Endothelial cell of umbilical vein (primary cell): ENCODE measurements at places on chromosomes 2 and 18. TPM values are rescaled to one million over a fixed set of nuclear protein-coding genes. Genes with fewer than 3 reads are reported as not detected.

DNA sequence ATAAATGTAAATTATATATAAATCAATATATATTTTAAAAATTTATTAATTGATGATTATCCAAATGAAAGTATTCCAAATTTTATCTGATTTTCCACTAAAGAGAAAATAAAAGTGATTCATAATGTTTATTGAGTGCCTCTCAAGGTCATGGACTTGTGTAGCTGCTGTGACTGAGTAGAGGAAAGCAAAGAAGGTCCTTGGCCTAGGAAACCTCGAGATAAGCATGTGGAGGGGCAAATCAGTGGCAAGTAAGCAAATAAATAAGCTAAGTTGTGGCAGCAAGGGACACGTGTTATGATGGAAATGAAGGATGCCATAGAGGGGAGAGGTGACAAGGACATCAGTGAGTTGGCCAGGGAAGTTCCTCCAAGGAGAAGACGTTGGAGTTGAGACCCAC is 866.1 kb upstream of the ID2 start:
- no peak for DNase-seq

DNA sequence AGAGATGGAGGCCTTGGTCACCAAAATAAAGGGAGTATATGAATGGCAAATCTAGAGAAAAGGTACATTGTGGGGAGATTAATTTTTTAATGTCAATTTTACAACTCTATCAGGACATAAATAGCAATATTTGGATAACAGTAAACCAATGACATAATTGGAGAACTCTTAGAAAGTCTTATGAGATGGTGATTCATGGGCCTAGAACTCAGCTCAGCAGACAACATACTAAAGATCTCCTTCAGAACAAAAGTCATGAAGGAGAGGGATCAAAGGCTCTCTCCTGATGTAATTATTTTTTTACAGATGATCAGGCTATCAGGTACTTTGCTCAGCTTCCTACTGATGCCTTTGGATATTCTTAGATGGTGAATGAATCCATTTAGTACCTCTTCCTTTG is 90.0 kb downstream of the CRACDL start:
- DNase-seq: no peak

- DNase-seq: no peak
Measured at GRCh38 chr2:143823296-143823695, 694.1 kb downstream of the ARHGAP15 start.

GRCh38 chr2:60226943-60227342 is 326.5 kb downstream of the BCL11A start:
- DNase-seq: no peak

DNA sequence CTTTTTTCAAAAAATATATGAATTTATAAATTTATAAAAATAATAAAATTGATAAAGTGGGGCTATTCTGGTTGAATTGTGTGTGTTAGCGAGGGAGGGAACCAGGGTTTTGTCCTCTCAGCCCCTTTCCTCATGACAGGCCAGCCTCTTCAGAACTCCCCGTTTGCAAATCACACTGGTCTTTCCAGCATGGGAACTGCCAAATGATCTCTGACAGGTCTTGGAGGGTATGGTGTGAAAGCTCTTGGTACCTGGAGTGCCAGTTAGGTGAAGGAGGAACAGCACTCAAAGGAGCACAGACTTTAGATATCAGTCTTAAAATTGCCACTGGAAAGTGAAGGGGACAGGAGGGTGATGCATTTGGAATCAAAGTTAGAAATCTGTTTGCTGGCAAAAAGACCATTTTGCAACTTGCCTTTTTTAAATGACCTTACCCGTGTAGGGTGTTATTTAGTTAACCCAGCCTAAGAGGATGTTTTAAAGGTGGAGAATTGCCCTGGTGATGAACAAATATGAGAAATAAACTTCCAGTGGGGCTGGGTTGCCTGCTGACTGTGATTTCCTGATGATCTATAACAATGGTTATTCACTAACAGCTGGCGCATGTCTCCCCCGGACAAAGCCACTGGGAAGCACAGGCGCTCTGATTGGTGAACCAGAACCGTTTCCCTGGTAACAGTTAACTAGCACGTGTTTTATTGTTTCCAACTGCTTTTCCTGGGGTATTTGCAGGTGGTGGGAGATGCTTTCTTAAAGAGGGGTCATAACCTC is 85.3 kb upstream of the EFEMP1 start:
- peak; percentile 99 for DNase-seq

DNA sequence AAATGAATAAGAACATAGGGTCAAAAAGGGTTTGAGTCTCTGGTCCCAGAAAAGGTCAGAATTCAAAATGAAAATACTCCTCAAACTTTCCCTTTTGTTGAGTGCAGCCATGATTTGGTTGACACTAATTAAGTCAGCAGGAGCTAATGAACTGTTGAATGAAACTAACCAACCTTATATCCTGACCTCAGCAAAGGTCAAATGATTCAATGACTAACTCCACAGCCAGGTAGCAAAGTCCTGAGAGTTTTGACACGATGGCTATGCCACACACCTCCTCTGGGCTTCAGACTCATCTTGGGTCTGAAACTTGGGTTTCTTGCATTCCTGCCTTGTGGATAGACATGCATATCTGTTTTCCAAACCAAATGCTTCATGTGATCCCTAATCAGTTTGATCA is 172.3 kb downstream of the INO80D start:
- DNase-seq: no peak

DNA sequence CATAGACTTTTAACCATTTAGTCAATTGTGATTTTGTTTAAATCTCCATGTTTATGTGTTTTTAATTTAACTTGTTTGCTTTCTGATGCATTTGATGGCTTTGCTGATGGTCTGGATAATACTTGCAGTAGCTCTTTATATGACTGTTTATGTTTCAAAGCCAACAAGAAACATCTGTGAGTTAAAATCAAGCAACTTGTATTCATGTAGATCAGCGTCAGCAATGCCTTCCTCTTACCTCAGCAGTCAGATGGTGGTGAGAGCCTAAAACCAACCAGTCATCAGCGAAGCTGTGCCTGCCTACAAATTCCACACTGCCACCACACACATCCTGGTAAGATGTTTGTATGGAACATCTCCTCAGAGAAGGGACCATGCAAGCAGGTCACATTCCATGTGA is 231.9 kb downstream of the PTGR3 start:
- no peak for DNase-seq

DNA sequence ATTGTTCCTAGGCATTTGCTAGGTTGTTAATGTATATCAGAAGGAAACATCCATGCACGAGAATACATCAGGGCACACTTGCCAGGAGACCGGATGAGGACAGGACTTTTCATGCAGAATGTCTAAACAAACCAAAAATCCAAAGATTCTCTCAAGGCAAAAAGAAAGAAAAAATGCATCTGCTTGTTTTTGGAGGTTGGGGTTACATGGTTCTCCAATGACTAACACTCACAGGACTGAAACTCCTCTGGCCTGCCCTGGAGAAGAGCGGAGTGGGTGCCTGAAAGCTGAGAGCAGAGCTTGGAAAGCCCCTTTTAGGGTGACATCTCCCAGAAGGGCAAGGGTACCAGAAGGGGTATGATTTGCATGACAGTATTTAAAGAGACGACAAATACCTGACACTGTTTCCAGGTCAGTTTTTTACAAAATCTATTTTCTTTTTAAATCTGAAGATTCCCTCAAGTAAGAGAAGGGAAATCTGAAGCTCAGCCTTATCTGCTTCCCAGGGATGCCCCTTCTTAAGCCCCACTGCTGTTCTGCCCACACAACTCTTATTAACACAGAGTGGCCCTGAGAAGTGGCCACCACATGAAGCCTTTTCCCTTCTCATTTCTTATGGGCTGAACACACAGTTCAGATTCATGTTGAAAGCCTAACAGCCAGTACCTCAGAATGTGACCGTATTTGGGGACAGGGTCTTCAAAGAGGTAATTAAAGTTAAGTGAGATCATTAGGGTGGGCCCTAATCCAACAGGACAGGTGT is 216.4 kb downstream of the STK39 start:
- DNase-seq: no peak

- no peak for DNase-seq
Measured at GRCh38 chr2:80288576-80288975, 16.0 kb downstream of the LRRTM1 start.

DNA sequence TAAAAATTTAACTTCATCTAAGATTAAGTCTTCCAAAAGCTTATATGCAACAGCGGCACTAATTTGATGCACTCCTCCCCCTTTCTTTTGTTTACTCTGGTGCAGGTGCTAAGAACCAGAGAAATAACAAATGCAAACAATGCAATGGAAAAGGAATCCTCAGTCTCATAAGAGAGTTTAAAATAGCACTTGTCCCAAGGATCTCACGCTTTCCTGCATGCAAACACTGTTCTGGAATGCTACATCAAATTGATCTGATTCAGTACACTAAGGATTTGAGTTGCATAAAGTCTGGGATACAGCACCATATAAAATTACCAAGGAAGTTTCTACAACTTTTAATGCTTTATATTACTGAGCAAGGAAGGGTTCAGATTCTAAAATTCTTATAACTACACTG is 50.5 kb downstream of the SEPTIN10 start:
- no peak for DNase-seq

DNA sequence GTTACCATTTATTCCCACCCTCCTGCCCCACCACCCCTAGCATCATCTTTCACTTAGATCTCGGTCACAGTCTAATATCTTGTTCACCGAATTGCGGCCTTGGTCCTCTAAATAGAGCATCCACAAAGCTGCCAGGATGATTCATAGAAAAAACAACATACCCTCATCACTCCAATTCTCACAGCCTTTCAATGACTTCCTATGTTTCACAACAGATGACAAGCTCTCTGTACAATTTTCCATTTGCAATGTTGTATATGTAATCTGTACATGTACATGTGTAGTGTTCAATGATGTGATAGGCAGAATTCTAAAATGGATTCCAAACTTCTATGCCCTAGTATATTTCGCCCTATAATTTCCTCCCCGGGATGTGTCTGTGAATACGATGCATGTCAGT is 675.6 kb upstream of the CELF4 start:
- no peak for DNase-seq

DNA sequence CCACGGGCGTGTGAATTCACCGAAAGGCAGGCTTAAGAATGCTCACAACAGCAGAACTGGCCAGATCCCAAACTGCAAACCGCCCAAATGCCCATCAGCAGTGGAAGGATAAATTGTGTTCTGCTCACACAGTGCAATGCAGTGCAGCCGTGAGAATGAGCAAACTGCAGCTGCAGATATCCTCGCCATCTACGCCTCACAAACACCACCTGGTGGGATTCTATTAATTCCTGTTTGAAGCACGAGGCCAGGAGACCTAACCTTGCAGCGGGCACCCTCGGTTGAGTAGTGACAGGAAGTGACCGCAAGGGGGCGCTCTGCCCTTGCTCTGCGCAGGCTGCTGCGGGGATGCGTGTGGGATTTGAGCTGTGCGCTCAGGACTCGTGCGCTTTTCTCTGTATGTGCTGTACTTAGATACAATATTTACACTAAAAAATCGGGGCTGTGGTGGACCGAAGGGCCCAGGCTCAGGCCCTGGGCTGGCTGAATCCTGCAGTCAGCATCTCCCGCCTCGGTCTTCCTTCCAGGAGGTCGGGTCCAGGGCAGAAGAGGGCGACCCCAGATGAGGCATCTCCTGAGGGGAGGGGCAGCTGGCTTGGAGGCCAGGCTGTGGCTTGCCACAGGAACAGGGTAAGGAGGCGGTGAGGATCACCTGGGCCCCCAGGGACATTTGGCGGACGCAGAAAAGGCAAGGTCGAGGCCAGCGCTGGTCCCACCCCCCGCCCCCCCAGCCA is 19.8 kb upstream of the PDIA6 start:
- DNase-seq: peak; percentile 79

DNA sequence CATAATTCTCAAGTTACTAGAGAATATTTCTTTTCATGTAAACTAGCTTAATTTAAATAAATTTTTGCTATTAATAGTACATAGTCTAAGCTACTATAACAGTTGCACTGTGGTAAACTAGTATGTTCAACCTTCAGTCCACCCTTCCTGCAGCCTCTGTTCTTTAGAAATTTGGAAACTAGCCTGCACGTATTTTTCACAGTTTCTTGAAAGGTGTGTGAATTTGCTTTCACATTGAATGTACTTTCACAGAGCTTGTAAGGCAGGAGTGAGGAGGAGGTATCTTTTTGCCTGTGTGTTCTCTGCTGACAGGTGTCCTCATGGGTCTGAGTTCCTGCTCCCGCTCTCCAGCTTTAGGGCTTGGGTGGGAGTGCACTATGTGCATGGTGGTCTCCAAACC is 117.5 kb downstream of the ATP9B start:
- DNase-seq: no peak

DNA sequence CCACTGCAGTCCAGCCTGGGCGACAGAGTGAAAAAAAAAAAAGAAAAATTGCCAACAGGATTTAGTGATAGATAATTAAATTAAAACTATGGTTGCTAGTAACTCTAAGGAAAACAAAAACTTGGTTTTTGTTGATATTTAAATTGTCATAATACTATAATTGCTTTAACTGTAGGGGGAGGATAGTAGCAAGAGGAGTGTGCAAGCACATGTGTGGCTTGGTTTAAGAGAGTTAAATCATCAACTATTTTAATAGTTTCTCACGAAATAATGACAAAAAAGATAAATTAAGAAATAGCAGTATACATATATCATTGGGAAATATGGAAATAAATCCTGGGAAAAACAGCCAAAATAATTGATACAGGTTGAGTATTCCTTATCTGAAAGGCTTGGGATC is 27.4 kb upstream of the RAPGEF4 start:
- no peak for DNase-seq

DNA sequence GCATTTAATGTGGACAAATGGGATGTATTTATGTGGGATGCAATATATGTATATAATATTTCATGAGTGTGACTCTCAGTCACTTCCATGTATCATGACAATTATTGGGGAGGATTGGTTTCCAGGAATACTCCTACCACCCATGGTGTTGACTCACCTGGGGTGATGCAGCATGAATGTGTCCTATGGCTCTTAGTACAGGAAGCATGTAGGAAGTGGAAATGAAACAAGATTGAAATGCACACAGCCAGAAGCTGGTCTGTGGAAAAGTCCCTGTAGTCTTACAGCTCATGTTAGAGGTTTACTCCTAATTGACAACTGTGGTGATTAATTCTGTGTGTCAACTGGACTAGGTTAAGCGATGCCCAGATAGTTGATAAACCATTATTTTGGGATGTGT is 89.3 kb upstream of the HAAO start:
- peak; percentile 71 for DNase-seq

DNA sequence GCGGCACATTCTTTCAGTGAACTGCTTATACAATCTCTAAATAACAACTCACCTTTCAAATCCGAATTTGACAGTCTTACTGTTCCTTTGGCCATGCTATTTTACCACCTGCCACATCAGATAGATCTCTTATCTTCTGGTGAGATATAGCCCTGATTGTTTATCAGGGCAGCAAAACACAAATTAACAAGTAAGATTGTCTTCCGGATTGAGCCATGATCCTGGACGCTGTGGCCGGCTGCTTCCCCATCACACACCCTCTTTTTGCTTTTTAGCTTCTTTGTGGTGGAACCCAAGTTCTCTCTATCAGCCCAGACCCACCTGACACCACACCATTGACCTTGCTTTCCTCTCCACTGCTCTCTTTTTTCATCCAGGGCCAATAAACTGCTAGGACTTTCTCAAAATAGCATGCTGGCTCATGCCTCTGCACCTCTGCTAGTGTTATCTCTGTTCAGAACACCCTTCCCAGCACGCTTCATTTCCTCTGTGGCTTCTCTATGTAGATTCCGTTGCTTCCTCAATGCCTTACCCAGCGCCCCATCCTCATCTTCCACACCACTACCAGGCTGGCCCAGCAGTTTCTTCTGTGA is 111.8 kb upstream of the CNTNAP5 start:
- no peak for DNase-seq

Gene FAHD2B
- total RNA-seq: 9.2 and 12.0 TPM in 2 replicates

Gene AQP12B
- total RNA-seq: not detected in 2 replicates

Gene ARL5A
- total RNA-seq: 73.2 and 77.5 TPM in 2 replicates

Gene CYTIP
- total RNA-seq: not detected in 2 replicates

Gene BOLL
- not detected in 2 replicates for total RNA-seq

Gene TRIM43
- total RNA-seq: not detected in 2 replicates
